ENCODE measurements at places on chromosomes 5 and 9.

DNA sequence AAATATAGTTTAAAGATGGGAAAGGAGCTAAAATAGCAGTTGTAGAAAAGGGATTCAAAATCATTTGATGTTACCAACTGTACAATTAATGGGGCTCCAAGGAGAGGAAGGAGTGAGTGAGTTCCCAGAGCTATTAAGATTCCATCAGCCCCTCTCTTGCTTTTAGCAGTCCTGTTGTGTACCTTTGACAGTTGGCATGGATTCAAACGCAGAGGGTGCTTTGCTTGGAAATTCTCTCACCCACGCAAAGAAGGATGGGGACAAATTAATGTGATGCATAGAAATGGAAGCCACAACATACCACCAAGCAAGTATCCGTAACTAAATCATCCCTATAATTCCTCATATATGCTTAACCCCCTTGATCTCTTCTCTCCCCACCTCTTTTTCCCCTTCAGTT, 461.3 kb downstream of the EBF1 start:
- no peak for DNase-seq

DNA sequence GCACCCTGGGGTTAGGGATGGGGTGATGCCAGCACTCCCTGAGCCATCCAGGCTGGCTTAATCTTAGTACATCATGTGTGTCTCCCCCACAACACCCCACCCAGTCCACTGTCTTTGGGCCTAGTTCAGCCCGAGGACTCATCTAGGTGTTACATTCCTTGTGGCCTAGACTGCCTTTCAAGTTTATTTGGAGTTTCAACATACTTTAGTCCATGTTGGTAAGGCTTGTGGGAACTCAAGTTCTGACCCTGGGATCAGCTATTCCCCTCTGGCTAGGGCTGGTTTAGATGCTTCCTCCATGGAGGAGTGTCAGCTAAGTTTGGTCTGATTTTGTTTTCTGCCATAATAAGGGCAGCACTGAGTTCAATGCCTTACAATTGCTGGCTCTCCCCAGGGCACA, 302.4 kb downstream of the SMARCA2 start:
- no peak for DNase-seq

- no peak for DNase-seq
Measured at GRCh38 chr9:78865737-78866136, 568.8 kb downstream of the PSAT1 start.

DNA sequence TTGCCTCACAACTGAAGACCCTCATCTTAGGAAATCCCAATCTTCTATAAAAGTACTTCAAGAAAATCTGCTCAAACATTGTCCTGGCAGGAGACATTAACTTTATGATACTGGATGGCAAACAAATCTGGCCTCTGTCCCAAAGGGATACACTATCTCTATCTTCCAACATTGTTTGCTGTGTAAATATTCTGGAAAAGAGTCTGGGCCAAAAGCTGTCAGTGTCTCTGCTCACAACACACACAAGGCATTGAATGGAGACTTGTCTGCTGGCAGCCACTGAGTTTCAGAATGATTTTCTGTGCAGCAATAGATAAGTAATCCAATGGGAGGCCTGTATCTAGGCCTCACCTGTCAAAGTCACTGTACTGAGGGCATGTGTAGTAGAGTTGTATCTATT, 471.1 kb downstream of the DMAC1 start:
- no peak for DNase-seq

GRCh38 chr5:30040488-30041118, 1152.9 kb upstream of the CDH6 start:
- peak; percentile 77 for DNase-seq

GRCh38 chr5:41878173-41878572, 7.9 kb upstream of the OXCT1 start:
- DNase-seq = no peak

- DNase-seq = no peak
Measured at GRCh38 chr5:165000479-165001190, 1495.2 kb downstream of the MAT2B start.

- DNase-seq = no peak
Measured at GRCh38 chr5:3022665-3023064, 271.2 kb upstream of the IRX2 start.

DNA sequence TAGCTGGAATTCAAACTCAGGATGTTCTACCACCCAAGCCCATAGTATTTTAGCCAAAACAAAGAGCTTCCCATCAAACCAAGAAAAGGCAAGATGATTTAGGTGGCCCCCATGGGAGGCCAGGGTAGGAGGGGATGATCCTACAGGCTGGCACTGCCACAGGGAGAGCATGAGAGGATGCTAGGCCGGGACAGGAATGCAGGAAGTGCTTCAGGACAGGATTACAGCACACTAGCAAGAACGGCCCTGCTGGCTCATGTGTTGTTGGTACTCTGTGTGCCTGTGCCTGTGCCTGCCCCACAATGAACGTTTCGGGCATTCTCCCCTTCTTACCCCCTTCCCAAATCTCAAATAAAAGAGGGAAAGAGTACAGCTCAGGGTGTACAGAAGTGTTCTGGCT, 110.7 kb upstream of the TRIM32 start:
- DNase-seq = no peak

DNA sequence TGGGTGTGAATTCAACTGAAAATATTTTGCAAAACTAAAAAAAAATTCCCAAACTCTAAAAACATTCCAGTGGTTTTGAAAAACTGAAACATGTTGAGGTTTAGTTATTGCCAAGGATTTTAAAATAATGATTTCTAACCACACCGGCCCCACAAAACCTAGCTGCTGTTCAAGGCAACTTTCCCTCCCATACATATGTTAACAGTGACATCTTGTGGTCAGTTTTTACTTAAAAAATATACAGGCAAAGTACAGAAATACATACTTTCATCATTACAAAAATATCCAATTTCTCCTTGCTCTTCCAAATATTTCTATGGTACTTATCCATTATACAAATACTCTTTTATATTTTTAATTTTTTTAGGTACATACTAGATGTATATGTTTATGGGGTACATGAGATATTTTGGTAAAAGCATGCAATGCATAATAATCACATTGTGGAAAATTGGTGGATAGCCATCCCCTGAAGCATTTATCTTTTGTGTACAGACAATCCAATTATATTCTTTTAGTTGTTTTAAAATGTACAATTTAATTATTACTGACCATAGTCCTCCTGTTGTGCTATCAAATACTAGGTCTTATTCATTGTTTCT, 34.4 kb upstream of the MRPS30 start:
- peak; percentile 31 for DNase-seq

DNA sequence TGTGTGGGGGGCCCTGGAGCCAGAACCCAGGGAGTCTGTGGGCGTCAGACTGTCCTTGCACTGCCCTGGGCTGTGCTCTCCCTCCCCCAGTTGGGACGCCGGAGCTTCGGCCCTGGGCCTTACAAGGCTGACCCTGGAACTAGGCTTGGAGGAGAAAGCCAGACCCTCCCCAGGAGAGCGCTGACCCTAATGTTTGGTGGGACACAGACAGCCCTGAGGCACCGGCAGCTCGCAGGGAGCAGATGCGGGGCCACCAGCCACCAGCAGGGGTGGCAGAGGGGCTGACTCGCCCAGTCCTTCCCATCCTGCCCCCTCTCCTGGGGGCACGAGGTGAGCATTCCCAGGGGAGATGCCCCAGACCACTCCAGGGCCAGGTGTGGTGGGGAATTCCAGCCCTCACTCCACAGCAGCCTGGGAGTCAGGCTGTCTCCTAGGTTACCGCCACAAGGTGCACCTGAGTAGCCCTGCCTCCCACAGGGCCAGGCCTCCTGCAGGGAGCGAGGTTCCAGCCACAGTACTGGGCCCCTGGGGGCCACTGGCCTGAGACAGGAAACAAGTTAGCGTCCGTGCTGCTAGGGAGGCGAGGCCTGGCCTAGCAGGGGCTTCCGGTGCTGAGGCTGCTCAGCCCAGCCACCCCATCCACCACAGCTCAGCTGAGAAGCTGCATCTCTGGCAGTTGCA, 134.6 kb downstream of the OLFM1 start:
- no peak for DNase-seq

- DNase-seq = no peak
Measured at GRCh38 chr5:100505984-100506670, 29.0 kb upstream of the FAM174A start.

GRCh38 chr9:36141288-36141687, 4.8 kb downstream of the GLIPR2 start:
- DNase-seq = no peak

GRCh38 chr9:37508135-37508833, 22.5 kb downstream of the POLR1E start:
- DNase-seq = no peak

DNA sequence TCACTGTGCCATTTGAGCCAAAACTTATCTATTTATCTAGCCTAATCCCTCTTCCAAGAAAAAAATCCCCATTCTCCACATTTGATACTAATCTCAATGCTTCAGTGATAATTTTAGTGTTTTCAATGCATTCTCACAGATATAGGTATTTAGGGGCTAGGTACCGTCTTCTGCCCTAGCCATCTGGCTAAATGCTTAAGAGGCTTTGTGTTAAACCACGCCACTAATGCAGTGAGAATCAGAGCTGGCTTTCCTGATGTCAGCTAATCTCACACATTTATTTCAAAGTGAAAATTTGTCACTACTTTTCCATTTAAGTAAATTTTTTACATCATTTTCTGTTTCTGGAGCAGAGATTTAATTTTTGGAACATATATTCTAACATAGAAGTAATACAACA, 479.7 kb downstream of the MAN2A1 start:
- DNase-seq = no peak

DNA sequence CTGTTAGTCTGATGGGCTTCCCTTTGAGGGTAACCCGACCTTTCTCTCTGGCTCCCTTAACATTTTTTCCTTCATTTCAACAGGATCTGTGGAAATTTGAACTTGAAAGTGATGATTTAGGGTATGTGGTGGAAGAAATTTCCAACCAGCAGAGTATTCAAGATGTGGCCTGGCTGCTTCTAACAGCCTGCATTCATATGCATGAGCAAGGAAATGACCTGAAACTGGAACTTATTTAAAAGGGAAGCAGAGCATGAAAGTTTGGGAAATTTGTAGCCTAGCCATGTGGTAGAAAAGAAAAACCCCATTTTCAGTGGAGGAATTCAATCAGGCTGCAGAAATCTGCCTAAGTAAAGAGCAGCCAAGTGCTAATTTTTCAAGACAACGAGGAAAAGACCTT, 41.7 kb downstream of the UNC13B start:
- DNase-seq = no peak

DNA sequence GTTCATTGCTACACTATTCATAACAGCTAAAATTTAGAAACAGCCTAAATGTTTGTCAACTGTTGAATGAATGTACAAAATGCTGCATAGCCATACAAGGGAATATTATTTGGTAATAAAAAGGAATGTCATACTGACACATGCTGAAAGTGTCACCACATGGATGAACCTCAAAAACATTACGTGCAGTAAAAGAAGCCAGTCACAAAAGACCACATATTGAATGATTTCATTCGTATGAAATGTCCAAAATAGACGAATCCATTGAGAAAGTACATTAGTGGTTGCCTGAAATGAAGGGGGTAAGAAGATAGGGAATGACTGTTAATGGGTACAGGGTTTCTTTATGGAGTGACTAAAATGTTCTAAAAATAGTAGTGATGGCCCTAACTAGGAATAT, 11.6 kb upstream of the ECM2 start:
- no peak for DNase-seq

DNA sequence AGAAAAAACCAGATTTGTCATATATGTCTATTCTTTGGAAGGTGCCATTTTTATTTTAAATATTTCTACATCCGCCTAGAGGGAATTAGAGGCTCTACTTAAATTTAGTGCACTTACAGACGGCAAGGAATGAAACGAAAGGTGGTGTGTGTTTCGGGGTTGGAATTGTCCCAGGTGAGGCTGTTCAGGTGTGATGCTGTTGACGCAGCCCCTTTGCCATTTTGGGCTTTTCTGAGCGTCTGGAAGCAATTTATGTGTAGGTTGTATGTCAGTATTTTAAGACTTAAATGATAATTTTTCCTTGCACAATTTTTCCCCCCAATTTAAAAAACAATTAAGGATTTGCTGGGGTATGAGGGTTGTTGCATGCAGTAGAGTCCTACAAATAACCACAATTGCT, 2.0 kb downstream of the TENT4A start:
- DNase-seq = no peak

- DNase-seq = no peak
Measured at GRCh38 chr9:98815391-98815951, 8.0 kb downstream of the GALNT12 start.

DNA sequence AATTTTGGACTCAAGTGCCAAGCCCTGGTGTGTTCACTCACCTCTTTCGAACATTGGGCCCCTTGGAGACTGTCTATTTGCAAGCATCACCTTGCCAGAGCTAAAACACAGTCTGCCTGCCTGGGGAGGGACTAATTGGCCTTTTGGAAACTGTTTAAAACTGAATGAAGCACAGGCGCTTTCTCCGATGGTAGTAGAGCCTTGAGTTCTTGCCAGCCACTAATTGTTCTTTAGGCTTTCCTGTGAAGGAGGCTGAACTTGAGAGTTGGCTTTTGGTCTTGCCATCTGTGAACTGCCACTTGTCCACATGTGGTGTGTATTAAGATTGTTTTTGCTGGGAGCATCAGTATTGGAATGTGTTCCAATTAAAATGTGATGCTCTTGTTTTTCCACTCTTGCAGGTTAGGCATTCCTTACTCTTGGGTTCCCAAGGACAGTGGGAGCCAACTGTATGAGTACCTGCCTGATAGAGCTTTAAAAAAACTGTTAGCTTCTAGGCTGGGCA, 26.0 kb downstream of the GARNL3 start:
- DNase-seq = no peak

- peak; percentile 53 for DNase-seq
Measured at GRCh38 chr5:1386274-1386717, 41.4 kb upstream of the CLPTM1L start.

DNA sequence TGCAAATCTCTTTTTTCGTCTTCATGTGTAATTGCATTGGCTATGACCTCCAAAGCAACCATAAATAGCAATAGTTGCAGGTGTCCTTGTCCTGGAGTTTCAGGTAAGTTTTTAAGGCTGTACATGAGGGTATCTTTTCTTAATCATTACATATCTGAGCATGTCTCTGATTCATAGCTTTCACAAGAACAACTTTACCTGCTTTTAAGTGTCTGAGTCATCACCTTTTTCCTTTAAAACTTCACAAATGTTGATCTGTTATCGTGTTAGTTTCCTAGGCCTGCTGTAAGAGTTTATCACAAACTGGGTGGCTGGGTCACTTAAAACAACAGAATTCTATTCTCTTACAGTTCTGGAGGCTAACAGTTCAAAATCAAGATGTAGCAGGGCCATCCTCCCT, 13.8 kb downstream of the GARNL3 start:
- no peak for DNase-seq

GRCh38 chr9:129640086-129640870, 1.7 kb downstream of the ASB6 start:
- DNase-seq = no peak

DNA sequence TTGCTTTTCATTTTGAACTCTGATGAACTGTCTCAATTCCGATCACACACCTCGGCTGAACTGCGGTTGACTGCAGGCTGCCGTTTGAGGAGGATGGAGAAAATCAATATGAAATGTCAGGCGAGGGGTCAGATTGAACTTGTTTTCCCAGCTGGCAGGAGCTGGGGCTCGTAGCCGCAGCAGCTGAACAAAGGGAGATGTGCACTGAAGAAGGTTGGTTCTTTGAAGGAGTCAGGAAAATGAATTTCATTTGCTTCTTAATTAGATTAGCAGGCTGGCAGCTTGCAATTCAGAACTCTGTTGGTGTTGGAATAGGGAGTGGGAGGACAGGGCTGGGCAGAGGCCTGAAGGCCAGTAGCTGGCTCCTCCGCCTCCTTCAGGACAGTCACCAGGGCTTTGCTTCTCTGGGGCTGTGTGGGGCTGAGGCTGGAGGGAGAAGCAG, 117.4 kb upstream of the GPR151 start:
- peak; percentile 56 for DNase-seq

GRCh38 chr5:121949885-121950284, 11.9 kb upstream of the SRFBP1 start:
- DNase-seq = peak; percentile 2

- peak; percentile 18 for DNase-seq
Measured at GRCh38 chr5:91225848-91226686, 157.1 kb downstream of the ARRDC3 start.

Measured in NCI-H510A treated with DMSO at 0.1 percent for 48 hours (cell line).